ENCODE measurements at places on chromosomes 7 and 10.

- DNase-seq: no peak
Measured at GRCh38 chr7:107079212-107079940, 34.9 kb downstream of the PRKAR2B start.

GRCh38 chr7:22190736-22191135 is 166.2 kb downstream of the RAPGEF5 start:
- no peak for DNase-seq

GRCh38 chr7:140212100-140212881 is 35.5 kb upstream of the KDM7A start:
- DNase-seq: no peak

DNA sequence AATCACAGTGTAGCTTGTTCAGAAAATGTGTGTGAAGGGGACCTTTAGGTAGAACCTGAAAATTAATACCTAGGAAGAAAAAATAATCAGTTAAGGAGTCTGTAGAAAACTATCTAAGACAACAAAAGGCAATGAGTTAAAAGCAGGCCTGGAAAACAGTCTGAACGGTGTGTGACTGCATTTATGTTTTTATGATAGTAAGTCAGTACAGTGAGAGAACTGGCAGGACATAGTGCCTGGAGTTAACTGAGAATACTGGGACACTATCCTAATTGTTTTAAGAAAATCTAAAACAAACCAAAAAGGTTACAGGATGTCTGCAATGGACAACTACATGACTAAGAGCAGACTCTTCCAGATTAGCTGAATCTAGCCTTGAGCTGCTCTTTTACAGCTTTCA is 17.9 kb downstream of the CRPPA start:
- no peak for DNase-seq

- DNase-seq: no peak
Measured at GRCh38 chr10:110461530-110461929, 36.2 kb upstream of the DUSP5 start.

DNA sequence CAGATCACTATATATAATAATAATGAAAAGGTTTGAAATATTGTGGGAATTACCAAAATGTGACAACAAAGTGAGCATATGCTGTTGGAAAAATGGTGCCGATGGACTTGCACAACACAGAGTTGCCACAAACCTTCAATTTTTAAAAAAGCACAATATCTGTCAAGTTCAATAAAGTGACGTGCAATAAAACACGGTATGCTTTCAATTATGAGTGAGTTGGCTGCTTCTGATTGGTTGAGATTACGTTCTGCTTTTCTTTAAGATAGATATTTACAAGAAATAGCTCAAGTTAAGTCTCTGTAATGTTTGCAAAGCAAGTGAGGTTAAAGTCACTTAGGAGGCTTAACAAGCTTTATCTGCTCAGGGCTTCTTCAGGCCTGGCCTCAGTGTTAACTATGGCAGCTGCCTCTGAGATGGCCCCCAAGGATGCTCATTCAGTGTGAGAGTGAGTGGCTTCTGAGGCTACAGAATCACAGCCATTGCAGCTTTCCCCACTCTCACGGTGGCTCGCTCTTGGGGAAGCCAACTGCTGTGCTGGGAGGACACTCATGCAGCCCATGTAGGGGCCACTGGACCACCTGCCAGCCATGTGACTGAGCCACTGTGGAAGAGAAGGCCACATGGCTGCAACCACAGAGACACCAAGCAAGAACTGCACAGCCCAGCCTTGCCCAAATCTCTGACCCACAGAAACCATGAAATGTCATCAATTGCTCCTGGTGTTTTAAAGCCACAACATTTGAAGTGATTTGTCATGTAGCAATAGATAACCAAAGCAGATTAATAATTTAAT is 78.3 kb upstream of the TMEM72 start:
- DNase-seq: no peak

GRCh38 chr10:76415554-76415953 is 984.1 kb downstream of the LRMDA start:
- DNase-seq: no peak

- no peak for DNase-seq
Measured at GRCh38 chr7:51142741-51143385, 173.7 kb downstream of the COBL start.

GRCh38 chr7:148114804-148115203 is 475.8 kb upstream of the C7orf33 start:
- DNase-seq: no peak
